ENCODE measurements at places on chromosomes 1 and 21.

- DNase-seq, result no peak
Measured at GRCh38 chr1:94745742-94746141, 74.4 kb upstream of the SLC44A3 start.

GRCh38 chr21:38621132-38621531 is 122.9 kb upstream of the ERG start:
- DNase-seq, result no peak

GRCh38 chr1:212098310-212098709 is 62.8 kb downstream of the DTL start:
- no peak for DNase-seq

- no peak for DNase-seq
Measured at GRCh38 chr1:55347866-55348265, 132.7 kb upstream of the USP24 start.

DNA sequence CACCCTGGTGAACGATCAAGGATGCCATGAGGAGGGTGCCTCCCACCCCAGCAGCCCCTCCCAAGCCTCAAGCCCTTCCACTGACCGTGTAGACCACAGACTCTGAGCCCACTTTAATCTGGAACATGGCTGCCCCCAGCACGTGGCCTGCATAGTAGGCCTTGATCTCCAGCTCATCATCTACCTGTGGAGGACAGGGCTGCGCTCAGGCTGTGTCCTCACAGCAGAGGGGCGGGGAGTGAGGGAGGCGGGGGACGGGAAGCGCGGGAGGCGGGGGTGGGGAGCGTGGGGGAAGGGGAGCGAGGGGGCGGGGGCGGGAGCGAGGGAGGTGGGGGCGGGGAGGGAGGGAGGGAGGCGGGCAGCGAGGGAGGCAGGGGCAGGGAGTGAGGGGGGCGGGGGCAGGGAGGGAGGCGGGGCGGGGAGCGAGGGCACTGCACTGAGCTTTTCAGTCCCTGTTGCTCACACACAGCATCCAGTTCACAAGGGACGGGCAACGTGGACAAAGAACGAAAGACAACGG is 7.1 kb downstream of the PUSL1 start:
- no peak for DNase-seq

DNA sequence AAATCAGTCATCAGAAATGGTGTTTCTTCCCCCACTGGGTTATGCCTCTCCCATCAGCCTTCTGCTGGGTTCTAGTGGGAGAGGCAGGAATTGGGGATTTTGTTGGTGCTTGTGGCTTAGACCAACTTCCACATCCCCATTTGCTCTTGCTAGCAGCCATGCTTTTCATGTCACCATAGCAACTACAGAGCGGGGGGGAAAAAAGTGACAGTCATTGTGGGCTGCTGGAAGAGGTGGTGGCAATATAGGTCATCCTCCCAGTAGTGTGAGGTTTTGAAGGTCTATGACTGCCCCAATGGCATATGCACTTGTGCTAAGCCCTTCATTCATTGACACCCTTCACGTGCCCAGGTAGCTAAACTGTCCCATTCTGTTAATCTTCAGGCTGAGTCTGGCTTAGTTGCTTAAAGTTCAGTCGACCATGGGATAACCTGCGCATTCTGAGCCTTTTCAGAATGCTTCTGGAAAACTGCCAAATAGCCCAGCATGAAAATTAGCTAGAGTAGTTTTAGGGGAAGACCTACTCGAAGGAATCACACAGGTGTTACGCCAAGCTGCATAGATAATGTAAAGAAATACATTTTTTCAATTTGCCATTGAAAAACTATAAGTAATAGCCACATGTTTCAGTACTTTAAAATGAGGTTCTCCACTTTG is 53.7 kb upstream of the ZNF326 start:
- DNase-seq, result peak; percentile 88

DNA sequence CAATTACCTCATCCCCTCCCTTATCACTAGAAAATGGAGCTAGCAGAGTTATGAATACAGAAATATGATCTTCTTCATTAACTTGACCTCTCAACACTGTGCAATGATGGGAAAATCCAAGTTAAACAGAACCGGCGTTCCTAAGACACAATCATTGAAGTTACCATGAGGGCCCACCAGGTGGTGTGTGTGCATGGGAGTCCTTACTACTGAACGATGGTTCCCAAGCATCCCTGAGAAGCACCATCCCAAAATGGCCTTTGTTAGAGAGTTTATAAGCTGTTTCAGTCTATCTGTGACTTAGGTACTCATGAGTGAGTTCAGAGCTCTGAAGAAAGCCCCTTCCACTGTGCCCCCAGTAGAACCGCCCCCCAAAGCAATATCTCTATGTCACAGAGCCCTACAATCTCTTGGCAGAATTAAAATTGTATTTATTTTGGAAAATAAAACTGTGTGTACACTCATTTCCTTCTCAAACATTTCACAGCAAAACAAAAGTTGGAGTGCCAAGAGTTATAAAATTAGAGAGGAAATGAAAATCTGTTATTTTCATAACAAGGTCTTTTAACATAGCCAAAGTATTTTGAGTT is 56.8 kb downstream of the PLD5 start:
- no peak for DNase-seq

GRCh38 chr1:115329965-115330364 is 8.1 kb downstream of the NGF start:
- no peak for DNase-seq

GRCh38 chr1:163094589-163094988 is 25.4 kb downstream of the RGS4 start:
- no peak for DNase-seq

DNA sequence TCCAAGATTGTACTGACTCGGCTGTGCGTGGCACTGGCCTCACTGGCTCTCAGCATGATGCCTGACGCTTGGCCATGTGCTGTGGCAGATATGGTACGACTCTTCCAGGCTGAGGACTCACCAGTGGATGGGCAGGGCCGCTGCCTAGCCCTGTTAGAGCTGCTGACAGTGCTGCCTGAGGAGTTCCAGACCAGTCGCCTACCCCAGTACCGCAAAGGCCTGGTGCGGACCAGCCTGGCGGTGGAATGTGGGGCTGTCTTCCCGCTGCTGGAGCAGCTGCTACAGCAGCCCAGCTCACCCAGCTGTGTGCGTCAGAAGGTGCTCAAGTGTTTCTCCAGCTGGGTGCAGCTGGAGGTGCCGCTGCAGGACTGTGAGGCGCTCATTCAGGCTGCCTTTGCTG is 2.9 kb downstream of the IPO13 start:
- DNase-seq, result no peak
